ENCODE measurements at places on chromosomes 12 and 14.

DNA sequence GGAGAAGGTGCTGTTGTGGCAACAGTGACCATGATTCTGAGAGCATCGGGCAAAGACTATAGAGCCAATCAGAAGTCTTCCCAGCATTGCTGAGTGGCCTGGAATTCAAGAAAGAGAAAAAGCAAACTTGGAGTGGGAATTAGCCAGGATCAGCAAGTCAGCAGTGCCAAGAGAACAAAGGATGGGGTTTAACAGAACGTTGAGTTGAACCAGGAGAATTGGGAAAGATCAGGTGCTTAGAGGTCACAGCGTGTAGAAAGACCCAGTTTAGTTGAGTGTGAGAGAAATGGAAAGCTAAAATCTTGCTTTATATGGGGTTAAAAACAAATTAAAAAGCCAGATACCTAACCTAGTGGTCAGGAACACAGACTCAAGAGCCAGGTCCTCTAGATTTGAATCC, 90.5 kb upstream of the DNM1L start:
- no peak for DNase-seq

GRCh38 chr12:89162589-89163261, 189.6 kb downstream of the DUSP6 start:
- DNase-seq, result peak; percentile 83

DNA sequence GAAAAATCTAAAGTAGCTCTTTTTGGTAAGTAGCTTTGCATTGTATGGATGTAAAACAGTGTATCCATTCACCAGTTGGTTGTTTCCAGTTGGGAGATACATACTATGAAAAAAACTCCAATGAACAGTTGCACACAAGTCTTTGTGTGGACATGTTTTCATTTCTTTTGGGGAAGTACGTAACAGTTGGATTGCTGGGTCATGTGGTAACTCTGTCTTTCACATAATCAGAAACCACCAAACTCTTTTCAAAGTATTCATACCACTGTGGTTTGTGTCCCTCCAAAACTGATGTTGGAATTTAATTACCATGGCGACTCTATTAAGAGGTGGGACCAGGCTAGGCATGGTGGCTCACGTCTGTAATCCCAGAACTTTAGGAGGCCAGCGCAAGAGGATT, 58.9 kb upstream of the RESF1 start:
- DNase-seq, result no peak

DNA sequence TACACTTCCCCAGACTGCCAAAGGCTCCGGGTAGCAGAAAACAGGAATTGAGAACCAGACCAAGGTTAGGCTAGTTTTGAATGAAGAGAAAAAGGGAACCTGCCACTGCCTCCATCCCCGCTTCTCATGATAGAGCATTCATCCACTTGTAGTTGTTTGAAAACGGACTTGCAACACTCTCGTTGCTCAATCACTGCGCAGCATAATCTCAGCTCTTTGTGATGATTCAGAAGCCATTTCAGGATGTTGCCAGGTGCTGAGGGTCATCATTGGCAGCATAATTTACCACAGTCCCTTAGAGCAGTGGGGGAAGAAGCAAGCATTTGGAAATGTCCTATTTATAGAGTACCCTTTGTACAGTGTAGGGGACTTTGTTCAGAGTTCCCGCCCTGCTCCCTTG, 25.6 kb downstream of the KCNK13 start:
- DNase-seq, result no peak

GRCh38 chr14:58721723-58722122, 84.0 kb downstream of the DACT1 start:
- DNase-seq, result no peak

DNA sequence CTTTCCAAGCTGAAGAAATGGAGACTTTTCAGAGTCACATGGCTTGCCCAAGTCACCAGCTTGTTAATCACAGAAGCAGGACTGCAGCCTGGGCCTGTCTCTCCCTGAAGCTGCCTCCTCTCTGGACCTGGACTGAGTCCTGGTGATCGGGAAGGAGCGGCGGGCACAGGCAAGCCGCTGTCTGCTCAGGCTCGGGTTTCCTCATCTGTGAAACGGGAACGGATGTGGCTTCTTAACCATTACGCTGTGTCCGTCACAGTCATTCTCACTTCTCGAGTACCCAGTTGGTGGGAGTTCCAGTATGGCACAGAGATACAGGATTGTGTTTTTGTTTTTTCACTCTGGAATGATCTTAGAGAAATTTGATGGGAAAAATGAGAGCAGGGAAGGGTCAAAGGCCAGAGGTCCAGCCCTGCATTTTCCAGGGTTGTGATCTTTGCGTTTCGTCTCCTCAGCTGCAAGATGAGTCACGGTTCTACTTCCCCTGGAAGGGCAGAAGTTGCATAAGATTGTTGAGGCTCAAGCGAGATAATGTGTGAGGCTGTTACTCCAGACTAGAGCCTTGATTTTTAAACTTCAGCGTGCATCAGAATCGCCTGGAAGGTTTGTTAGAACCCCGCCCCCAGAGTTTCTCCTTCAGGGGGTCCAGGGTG, 7.6 kb upstream of the LRTM2 start:
- no peak for DNase-seq

Data from T-helper 1 cell (primary cell).